GM12891 (cell line): ENCODE measurements at places on chromosomes 13 and 19.

- DNase-seq, result no peak
Measured at GRCh38 chr13:29020314-29020713, 200.2 kb downstream of the MTUS2 start.

GRCh38 chr19:30742406-30742938 lies 370.3 kb downstream of the ZNF536 start:
- DNase-seq, result no peak

- DNase-seq, result no peak
Measured at GRCh38 chr19:15636026-15636425, 4.7 kb upstream of the CYP4F3 start.

- DNase-seq, result no peak
Measured at GRCh38 chr19:38921420-38922274, 8.9 kb downstream of the SARS2 start.

- no peak for DNase-seq
Measured at GRCh38 chr19:50967929-50968715, 1.3 kb downstream of the KLK6 start.

- no peak for DNase-seq
Measured at GRCh38 chr13:93881411-93881810, 598.1 kb downstream of the DCT start.

GRCh38 chr13:21109168-21109567 lies 47.8 kb upstream of the LATS2 start:
- DNase-seq, result no peak

- no peak for DNase-seq
Measured at GRCh38 chr13:110324026-110324749, 17.1 kb downstream of the COL4A2 start.

GRCh38 chr13:42218576-42218975 lies 53.4 kb upstream of the AKAP11 start:
- no peak for DNase-seq

DNA sequence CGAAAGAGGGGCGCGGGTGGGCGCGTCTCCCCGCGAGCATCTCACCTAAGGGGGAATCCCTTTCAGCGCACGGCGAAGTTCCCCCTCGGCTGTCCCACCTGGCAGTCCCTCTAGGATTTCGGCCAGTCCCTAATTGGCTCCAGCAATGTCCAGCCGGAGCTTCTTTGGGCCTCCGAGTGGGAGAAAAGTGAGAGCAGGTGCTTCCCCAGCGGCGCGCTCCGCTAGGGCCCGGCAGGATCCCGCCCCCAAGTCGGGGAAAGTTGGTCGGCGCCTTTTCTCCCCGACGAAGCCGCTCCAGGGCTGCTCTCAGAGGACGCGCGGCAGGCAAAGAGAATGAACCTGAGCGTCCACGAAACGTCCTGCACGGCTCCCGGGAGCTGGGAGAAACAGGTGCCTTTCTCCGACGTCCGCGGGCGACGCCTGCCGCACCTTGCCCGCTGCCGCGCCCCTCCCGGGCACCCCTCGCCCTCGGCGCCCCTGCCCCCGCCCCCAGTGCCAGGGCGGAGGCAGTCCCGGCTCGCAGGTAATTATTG lies 366 bp upstream of the KL start:
- no peak for DNase-seq

DNA sequence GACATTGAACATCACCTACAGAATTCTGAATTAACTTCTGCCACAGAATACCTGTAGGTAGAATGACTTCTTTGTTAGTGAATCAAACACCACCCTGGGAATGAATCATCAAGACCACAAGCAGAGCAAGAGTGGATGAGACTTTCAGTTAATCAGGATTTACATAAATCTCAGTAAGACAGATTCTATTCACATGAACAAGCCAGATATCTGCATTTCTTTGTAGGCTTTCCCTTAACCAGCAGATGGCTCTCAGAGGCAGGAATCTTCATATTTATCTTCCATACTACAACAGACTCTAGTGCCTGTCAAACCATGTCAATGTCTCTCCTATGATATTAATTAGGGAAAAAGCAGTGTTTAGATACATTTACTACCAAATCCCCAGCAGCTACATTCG lies 412.1 kb downstream of the KLF12 start:
- peak; percentile 5 for DNase-seq

DNA sequence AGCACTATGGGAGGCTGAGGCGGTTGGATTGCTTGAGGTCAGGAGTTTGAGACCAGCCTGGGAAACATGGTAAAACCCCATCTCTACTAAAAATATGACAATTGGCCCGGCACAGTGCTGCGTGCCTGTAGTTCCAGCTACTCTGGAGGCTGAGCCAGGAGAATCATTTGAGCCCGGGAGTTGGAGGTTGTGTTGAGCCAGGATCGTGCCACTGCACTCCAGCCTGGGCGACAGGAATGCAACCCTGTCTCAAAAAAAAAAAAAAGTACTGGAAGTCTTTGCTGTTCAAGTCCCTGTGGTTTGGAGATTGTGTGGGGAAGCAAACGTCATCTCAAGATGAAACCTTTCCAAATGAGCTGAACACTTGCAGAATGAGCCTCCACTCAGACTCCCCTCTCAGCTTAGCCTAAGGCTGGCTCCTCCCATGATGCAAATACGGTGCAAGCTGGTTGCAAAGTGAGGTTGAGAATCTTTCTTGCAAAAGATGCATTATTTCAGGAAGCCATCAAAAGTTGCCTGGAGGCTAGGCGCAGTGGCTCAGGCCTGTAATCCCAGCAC lies 46.2 kb downstream of the MYO9B start:
- no peak for DNase-seq

- DNase-seq, result no peak
Measured at GRCh38 chr13:114142137-114142550, 9.7 kb upstream of the RASA3 start.

DNA sequence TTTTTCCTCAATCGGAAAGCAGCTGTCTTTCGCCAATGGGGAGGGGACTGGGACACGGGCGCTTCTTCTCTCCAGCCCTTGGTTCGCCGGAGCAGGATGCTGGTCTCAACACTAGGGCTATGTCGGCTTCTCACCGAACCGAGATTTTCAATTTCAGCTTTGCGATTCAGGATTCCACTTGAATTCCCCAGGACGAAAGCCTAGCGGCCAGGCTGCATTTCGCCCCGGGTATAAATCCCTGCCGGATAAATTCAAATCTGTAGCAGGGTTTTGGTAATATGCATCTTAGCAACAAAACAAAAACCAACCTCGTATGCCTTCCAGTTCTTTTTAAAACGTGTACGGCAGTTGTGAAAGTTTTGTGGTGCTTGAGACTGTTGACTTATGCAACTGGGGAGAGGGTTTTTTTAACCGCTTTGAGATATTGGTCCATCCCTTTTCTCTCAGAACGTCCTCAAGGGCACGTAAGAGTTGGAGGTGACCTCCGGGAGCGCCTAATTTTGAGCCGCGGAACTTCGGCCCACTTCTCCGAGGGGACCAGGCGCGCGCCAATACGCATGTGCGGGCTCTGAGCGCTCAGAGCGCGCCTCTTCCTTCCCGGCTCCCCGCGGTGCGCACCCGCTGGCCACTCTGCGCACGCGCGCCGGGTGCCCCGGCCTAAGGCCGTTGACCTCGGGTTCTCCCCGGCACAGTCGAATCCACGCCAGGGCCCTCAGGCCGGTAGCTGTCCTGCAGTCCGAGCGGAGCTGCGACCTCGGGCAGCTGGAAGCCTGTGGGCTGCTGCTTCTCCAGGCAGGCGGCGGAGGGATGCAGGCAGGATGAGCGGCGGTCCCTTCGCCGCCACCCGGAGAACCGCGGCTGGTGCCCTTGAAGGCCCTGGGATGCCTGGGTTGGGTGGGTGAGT lies 7.6 kb downstream of the POU4F1 start:
- no peak for DNase-seq

GRCh38 chr19:17469092-17469480 lies 1.2 kb upstream of the SLC27A1 start:
- no peak for DNase-seq

DNA sequence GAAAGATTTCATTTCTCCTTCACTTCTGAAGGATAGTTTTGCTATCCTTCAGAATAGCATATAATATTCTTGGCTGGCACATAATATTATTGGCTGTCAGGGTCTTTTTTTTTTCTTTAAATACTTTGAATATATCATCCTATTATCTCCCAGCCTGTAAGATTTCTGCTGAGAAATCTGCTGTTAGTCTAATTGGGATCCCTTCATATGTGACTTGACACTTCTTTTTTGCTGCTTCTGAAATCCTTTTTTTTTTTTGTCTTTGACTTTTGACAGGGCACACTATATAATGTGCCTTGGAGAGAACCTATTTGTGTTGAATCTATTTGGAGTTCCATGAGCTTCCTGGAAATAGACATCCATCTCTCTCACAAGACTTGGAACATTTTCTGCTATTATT lies 136.9 kb upstream of the UBL3 start:
- DNase-seq, result no peak

DNA sequence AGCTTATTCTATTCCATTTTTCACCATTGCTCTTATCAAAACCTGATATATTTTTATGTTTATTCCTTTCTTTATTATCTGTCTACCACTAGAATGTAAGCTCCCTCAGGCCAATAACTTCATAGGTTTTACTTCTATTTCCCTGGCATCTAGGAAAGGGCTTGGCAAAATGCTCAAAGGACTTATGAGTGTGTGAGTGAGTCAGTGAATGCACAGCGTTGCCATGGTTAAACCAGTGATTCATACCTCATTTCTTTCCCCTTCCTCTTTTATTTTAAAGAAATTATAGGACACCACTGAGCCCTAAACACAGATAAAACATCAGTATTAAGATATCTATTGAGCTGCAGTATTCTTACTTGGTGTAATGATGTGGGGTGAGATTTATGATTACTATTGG lies 162.1 kb downstream of the GPC6 start:
- DNase-seq, result no peak

DNA sequence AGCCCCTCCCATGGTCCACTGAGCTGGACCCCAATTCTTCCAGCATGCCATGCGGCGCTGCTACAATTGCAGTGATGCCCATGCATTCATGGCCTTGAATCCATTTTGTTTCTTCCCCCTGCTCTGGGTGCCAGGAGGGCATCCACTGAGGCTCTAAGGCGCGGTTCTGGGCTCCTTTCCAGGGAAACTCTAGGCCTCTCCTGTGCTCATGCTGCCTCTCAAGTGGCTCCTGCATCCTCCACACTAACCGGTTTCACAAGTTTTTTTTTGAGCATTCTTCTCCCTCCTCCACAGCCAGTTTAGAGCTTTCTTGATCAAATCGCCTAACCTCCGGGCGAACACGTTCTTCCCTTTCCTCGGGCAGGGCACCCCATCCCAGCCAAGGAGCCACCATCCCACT lies 69.1 kb upstream of the FLT1 start:
- no peak for DNase-seq

DNA sequence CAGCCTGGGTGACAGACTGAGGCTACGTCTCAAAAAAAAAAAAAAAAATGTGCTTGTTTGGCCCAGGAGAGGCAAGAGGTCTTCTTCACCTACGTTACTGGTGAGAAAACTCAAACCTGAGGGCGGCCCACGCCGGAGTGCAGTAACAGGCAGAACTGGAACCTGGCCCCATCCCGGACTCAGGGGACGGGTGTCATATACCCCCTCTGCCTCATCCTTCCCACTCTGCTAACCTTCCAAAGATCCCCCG lies 414 bp upstream of the ADAT3 start:
- no peak for DNase-seq

GRCh38 chr19:10936661-10937084 lies 8.1 kb downstream of the TIMM29 start:
- no peak for DNase-seq

DNA sequence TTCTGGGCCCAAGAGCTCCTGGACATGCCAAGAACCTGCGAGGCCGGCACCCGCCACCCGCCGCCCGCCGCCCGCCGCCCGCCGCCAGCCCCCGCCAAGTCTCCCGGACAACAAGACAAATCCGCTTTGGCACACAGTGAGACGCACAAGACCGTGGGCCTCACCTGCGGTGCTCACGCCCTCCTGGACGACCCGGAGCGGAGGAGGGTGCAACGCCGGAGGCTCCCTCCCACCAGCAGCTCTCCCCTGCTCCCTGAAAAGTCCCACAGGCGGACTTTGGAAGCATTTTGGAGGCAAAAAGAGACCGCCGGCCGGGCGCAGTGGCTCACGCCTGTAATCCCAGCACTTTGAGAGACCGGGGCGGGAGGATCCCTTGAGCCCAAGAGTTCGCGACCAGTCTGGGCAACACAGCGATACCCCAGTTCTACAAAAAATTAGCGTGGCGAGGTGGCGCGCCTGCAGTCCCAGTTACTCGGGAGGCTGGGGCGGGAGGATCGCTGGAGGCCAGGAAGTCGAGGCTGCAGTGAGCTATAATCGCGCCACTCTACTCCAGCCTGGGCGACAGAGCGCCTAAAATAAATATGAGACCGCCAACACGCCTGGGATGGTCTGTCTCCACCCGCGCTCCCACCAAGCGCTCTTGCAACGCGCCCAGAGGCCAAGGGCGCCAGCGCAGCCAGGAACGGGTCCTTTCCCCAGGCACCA lies 783 bp downstream of the RHPN2 start:
- no peak for DNase-seq

GRCh38 chr13:35987572-35988513 lies 143.3 kb downstream of the DCLK1 start:
- no peak for DNase-seq

DNA sequence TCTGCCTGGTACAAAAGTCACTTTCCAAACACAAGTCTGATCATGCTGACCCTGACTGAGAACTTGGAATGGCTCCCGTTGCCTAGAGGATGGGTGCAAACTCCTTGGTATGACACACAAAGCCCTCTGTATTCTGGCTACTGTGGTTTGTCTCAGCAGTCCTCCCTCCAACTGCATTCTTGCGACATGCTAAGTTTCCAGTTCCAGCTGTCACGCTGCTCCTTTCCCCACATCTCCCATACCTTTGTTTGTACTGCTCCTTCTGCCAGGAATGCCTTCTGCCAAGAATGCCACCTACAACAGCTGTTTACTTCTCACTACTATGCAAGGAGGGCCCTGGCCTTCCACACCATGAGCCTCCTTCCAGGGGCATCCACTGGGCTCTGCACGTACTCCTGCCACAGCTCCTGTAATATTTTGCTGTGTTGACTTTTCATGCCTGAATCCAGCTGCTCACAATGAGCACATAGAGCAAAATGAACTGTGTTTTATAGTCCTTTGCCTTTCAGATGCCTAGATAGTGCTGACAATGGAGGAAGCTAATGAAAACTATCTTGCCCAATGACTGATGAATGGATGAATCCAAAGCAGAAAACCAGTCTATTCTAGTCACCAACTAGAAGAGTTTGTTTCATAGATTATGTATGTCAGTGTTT lies 543.7 kb downstream of the EFNB2 start:
- DNase-seq, result no peak

GRCh38 chr13:78662467-78662866 lies 3.5 kb upstream of the OBI1 start:
- DNase-seq, result no peak

GRCh38 chr13:98576963-98577835 lies at the start of gene STK24:
Gene STK24, minus strand, starts transcription at chr13:98577107. Its CDS starts 321 bp downstream, at chr13:98576786.
- DNase-seq, result peak; percentile 77

GRCh38 chr19:53813996-53814395 lies 10.1 kb downstream of the NLRP12 start:
- no peak for DNase-seq

DNA sequence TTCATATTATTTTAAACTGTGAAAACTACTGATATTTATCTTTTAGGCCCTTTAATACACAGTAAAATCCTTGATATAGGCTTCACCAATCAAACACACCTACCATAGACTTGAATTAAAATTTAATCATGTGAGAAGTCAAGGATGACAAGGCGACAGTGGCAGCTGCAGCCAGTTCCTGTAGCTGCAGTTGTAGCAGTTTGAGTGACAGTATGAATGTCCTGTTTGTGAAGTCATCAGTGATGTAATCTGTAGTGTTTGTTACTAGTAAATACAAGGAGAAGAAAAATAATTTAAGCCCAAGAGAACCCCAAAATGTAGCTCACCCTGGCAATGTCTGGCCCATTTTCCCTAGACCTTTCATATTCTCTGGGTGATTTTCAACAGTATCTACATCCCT lies 897.0 kb downstream of the SLITRK6 start:
- DNase-seq, result no peak
